Stimulated activated CD4-positive, alpha-beta T cell treated with anti-CD3 and anti-CD28 coated beads, Interleukin-15, amount 100 ng/mL, for 1 hour (primary cell): ENCODE measurements at places on chromosomes 13 and 19.
A peak's percentile ranks its signal among the peaks of the same experiment; 100 is the strongest.

DNA sequence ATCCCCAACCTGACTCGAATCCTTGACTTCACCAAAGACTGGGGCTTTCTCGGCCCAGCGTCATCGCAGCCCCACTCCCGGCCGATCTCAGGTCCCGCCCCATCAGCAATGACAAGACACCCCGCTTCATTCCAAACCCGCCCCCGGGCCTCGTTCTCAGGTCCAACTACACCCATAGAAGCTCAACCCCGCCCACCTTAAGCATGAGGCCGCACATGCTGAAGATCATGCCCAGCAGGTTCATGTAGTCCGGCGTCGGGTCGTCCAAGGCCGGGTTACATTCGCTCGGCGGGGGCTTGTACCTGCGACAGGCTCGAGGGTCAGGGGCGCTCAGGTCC is 2.3 kb downstream of the WDR83 start:
- DNase-seq, result peak; percentile 49

DNA sequence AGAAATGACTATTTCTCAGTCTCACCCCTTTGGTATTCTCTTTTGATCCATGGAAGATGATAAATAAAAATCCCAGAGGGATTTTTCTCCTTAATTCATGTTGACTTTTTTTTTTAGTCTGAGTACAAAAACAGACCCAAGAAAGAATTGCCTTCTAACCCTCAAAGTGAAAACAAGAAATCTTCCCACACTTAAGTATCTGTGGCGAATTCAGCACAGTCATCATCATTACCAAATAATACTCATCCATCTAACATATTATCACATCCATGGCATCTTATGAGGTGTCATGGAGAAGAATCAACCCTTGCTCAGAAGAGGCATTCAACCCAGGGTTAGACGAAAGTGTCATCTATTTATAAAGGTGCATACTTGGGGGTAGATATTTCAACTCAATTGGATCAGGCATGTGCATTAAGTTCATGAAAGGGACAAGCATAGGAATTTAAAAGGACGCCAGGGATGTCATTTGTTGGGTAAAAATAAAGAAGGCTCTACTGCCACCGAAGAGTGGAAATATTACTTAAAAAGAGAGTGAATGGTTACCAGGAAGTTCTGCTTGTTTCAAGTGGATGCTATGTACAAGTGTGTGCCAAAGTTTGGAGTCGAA is 101.9 kb downstream of the FLT1 start:
- no peak for DNase-seq

DNA sequence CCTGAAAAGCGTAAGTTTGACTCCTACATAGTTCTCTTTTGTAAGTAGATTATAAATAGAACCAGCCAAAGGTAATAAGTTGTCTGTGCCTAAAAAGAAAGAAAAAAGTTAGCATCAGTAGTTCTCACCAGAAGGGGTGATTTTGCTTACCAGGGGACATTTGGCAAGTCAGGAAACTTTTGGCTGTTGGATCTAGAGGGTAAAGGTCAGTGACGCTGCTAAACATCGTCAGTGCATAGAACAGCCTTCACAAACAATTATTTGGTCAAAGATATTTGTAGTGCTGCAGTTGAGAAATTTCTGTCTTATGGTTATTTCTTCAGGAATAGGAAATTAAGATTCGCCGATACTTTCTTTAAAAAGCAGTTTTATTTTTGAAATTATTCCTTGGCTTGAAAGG is 2.0 kb downstream of the USPL1 start:
- DNase-seq, result no peak

DNA sequence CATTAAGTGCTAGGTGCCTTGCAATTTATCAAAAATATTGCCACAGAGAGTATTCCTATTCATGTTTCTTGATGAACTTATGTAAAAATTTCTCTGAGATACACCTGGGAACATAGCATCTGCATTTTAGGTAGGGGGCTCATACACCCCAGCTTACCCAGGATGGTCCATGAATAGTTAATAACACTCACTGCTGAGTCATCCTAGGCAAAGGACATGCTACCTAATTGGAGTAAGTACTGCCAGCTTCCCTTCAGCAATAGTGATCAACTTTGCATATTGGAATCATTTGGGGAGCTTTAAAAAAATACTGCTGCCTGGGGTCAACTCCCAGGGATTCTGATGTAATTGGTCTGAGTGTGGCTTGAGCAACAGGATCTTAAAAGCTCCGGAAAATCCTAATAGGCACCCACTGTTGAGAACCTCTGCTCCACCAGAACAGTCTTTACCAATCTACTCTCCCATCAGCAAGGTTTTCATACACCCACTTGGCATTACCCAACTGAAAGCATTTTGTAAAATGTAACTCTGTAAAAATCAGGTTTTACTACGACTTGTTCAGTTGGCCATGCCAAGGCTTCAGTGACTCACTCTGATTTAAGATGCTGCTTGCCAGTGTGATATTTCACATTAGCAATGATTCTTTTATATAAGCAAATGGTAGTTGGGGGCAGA is 67.2 kb upstream of the FNDC3A start:
- no peak for DNase-seq

GRCh38 chr19:30155381-30156200 is 213.6 kb downstream of the URI1 start:
- DNase-seq, result no peak

DNA sequence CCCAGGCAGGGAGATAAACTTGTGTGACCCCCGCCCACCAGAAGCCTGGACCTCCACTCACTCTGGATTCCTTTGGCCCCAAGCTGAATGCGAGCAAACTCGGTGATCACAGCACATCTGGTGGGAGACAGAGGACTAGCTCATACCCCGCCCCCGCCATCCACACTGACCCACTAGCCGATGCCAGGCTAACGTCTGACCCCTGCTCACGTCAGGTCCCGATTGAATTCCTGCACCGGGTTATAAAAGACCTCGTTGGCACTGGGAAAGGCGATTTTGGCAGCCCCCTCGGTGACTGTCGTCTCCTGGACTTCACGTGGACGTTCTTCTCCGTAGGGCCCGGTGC is 631 bp downstream of the TRMT1 start:
- DNase-seq, result no peak

DNA sequence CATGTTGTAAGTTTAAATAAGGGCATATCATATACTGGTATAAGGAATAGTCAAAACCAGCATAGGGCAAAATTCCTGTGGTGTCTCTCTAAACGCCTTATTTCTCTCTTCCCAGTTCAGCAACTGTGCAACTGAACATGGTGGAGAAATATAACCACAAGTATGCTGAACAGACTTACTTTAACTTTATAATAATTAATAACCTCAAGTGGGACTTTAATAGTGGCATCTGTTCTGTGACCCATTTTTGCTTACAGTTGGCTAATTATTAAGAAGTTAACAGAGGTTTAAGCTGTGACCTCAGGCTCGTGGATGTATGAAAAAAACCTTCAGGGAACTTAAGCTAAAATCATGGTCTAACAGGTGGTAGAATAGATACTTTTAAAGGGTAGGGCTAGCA is 54.3 kb downstream of the MICU2 start:
- no peak for DNase-seq

- no peak for DNase-seq
Observed at GRCh38 chr19:33005440-33005839, 33.4 kb downstream of the FAAP24 start.

DNA sequence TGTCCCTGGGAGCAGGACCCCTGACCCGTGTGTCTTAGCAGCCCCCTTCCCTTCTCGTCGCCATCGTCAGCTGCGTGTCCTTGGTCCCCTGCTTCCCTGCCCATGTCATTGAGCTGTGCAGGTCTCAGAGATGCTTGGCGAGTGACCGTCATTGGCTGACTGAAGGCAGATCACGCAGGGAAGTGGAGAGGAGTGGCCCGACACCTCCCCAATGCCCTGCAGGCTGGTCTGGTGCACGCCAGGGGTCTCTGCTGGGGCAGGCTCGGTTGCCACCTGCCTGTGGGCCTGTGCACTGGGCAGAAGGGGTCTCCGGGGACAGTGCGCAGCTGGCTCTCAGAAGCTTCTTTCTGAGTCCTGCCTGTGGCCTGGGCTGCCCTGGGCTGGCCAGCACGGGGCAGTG is 6.2 kb downstream of the GNA11 start:
- DNase-seq, result no peak

GRCh38 chr13:77800219-77800618 is 102.7 kb downstream of the SLAIN1 start:
- DNase-seq, result no peak

DNA sequence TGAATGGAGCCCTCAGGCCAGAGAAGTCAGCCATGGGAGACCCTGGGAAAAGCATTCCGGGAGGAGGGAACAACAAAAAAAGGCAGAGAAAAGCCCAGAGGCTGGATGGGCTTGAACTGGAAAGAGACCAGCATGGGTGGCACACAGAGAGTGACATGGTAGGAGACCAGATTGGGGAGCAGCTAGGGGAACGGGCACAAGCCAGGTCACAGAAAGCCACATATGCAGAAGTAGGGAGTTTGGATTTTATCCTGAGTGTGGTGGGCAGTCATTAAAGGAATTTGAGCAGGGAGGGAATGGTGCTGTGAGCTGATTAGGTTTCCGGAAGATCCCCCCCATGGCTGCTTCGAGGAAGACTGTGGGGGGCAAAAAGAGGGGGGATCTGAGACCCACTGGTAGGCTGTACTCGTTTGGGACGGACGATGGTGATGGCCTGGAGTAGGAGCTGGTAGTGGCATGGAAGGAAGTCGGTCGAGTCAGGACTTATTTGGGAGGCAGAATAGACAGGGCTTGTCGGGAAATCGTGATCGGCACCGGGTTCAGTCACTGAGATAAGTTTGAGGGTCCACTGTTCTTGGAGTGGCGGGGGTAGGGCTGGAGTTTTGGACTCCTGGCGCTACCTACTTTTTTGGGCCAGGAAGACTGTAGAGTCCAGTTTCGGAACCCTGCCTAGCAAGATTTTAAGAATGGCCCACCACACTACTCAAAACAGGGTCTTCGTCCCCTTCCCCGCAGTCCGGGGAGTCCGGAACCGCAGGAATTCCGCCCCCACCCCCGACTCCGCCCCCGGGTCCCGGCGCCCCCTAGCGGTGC is 949 bp downstream of the SERTAD1 start:
- no peak for DNase-seq

- no peak for DNase-seq
Observed at GRCh38 chr19:33221638-33222037, 4.0 kb downstream of the SLC7A10 start.

DNA sequence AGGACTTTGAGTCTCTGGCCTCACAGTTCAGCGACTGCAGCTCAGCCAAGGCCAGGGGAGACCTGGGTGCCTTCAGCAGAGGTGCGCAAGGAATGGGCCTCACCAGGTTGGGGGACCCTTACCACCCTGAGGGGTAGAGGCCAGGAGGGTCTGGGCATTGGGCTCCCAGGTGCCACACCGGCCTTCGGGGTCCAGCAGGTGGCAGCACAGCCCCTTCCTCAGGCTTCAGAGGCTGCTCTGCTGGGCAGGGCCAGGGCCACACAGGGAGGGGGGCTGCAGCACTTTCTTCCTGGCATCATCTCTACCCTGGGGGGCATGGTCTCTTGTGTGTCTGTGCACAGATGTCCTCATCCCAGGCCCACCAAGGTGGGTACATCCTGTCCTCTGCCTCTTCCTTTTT is 12.9 kb downstream of the PIN1 start:
- no peak for DNase-seq

DNA sequence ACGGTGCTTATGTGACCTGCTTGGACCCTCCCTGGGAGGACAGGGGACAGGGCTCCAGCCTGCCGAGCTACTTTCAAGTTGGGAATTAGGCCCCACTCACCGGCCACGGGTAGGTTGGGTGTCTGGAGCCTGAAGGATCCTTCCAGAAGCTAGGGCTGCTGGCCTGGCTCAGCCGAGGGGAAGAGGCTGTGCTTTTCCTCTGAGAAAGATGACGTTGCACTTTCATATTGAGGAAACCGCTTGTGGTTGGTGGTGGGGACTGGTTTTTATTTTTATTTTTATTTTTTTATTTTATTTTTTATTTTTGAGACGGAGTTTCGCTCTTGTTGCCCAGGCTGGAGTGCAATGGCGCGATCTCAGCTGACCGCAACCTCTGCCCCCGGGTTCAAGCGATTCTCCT is at the start of gene TMEM150B:
TMEM150B (minus strand) TSS at position 170 of the 400 bp plus-strand sequence. CDS start 4,305 bp downstream, outside the sequence.
- DNase-seq, result no peak

DNA sequence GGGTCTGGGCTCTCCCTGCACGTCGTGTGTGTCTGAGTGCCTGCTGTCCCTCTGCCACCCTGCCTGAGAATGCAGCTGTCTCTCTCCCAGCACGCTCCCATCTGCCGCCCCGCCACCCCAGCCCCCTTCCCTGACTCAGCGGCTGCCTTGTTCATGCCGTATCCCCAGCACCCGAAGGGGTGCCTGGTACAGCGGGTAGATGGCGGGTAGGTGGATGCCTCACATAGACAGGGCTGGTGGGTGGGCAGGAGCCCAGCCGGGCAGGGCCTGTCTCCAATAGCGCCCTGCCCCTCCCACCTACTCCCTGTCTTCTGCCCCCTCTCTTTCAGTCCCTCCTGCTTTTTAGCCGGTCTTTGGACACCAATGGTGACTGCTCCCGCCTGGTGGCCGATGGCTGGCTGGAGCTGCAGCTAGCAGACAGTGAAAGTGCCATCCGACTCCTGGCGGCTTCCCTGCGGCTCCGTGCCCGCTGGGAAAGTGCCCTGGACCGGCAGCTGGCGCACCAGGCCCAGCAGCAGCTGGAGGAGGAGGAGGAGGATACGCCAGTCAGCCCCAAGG is 30.3 kb downstream of the DHX34 start:
- DNase-seq, result no peak

DNA sequence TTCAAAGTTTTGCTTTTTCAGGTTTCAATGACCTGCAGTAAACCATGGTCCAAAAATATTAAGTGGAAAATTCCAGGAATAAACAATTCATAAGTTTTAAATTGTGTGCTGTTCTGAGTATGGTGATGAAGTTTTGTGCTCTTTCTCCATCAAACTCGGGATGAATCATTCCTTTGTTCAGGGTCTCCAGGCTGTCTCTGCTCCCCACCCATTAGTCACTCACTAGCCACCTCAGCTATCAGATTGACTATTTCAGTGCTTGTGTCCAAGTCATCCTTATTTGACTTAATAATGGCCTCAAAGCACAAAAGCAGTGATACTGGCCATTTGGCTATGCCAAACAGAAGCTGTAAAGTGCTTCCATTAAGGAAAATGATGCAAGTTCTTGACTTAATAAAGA is 1140.4 kb downstream of the EFNB2 start:
- no peak for DNase-seq
